ENCODE measurements at places on chromosomes 4 and X. TPM values are rescaled to one million over a fixed set of nuclear protein-coding genes. Genes with fewer than 3 reads are reported as not detected.

Gene MSANTD1
- total RNA-seq = 0.26 TPM

DNA sequence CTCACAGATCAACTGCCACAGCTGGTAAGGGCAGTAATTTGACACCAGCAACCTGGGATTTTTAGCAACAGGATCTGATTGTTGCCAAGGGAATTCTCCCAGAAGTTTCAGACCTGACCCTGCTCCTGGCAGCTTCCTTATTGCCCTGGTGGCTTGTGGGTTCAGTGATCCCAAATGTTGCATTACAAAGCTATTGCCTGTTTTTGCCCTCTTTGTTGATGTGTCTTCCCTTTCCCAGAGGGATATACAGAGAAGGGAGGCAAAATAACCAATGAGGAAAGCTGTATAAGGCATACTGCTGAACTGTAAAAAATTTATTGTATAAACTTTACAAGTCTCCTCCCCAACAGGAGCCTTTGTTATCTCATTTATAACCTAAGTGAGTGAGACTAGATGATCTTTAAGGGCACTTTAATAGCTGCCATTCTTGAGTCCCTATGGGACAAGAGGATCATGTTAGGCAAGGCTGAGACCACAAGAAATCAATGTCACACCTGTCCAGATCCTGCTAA is 22.2 kb downstream of the VSIG4 start:
- DNase-seq = no peak

- no peak for DNase-seq
Observed at GRCh38 chr4:156085100-156085499, 131.4 kb upstream of the CTSO start.

DNA sequence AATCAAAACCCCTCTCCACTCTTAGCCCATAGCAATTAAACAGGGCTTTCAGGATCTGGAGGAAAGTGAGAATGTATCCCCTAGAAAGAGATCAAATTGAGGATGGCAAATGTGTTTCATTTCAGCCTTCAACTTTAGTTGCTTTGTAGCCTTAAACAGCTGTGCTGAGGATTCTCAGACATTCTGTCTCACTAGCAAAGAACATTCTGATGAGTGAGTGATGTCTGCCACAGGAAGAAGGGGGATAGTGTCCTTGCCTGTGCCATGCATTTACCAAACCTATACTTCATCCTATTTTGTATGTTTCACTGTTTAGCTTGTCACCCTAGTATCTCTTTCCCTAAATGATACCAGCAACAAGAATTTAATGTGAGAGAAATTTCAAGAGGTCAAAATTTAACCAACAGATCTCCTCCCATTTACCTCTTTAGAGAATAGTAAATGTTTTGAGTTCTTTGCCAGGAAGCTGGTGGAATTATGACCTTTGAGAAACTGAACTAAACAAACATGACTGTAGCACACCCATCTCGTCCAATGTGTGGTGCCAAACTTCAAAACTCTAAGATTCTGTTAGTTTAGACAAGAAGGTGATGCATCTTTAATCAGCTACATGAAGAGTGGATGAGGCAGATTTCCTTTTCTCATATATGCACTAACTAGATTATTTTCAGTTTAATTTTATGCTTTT is 165.6 kb downstream of the PALLD start:
- DNase-seq = no peak

DNA sequence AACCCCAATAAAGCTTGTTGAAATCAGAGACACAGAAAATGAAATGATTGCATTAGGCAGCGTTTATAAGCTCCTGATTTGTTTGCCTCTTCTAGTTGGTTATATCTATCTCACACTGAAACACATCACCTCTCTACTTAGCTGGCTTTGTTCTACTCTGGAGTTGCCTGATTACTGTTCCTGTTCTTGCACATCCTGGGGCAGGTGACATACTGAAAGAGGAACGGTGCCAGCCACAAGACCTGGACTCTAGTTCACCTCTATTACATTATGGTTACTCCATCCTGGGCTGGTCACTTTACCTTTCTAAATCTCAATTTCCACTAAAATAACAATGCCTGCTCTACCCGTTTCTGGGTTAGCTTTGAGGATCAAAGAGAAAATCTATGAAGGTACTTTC is 47.9 kb downstream of the TRIM2 start:
- DNase-seq = no peak
